HFFc6 (cell line): ENCODE measurements at places on chromosomes 6 and 20. TPM values are rescaled to one million over a fixed set of nuclear protein-coding genes. Genes with fewer than 3 reads are reported as not detected.
A peak's percentile ranks its signal among the peaks of the same experiment; 100 is the strongest.

HLA-DOA gene
- not detected in 2 replicates for total RNA-seq

DNA sequence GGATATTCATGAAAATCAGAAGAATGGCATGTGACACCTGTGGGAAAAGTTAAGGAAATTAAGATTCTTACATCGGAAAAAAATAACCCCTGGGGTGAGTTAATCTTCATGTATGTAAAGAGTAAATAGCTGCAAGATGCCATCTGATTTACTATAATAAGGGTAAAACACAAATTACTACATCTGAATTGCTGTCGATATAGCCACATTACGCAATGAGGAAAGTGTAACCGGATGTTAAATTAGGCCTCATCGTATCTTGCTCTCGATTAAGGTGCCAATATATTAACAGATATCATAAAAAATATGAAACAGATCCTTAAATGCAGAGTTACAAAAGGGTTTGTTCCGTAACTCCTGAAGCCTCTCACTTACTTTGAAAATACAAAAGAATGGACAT is 87.4 kb upstream of the ID4 start:
- H3K36me3 ChIP-seq, result no peaks in the 10 kb centered on the region; the same call in 1 of the 2 replicates
- H3K27me3 ChIP-seq, result no peaks in the 10 kb centered on the region
- H3K27ac ChIP-seq, result no peak overlapping the region
- H3K4me3 ChIP-seq, result no peak overlapping the region

BACH2 gene
- 0.29 TPM in 1 of 3 replicates, not detected in the others for total RNA-seq

C6orf141 gene
- not detected in 3 replicates for total RNA-seq

DNA sequence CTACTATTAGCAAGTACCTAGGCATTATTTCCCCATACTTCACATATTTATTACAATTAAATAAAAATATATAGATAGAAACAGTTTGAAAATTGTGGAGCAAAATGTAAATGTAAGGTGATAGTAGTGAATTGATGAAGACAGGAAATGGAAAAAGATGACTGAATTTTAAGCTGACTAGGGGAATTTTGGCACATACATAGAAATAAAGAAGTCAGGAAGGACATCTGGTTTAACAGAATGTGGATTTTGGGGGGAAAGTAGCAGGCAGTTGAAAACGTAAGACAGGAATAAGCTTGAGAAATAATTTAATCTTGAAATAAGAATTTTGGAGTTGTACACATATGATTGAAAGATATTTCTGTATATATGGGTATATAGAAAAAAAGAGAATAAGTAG is 701.7 kb upstream of the CITED2 start:
- H3K4me1 ChIP-seq, result peaks cover 90% of the 10 kb centered on the region
- no peak for DNase-seq
- no peaks in the 10 kb centered on the region for H3K27me3 ChIP-seq
- peak overlapping the region; percentile 30; the same call in 1 of the 2 replicates for H3K27ac ChIP-seq

BPIFB1 gene
- total RNA-seq, result not detected in 3 replicates

DNA sequence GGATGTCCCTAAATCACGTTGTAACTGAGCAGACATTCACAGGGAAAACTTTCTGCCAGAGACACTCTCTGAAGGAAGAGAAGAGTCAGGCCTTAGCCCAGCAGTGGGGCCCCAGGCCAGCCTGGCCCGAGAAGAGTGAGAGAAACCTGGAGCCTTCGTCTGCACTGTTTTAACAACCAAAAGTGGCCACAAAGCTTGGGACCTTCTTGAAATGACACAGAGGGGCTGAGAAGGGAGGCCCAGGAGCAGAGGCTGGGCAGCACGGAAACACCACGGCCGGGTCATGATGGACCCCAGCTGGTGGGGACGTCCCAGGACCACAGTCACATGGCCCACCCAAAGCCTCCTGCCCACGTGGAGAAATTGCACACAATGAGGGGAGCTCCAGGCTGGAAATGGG is 126.8 kb upstream of the THBS2 start:
- H3K4me1 ChIP-seq, result no peaks in the 10 kb centered on the region
- peaks cover 2% of the 10 kb centered on the region; the same call in 1 of the 2 replicates for H3K27me3 ChIP-seq
- no peak for DNase-seq
- no peak overlapping the region for H3K4me3 ChIP-seq
- no peak overlapping the region for H3K27ac ChIP-seq

GRCh38 chr6:115271434-115271833 is 789.3 kb downstream of the FRK start:
- H3K27me3 ChIP-seq, result no peaks in the 10 kb centered on the region
- H3K27ac ChIP-seq, result no peak overlapping the region
- no peak overlapping the region for H3K4me3 ChIP-seq
- DNase-seq, result no peak
- no peaks in the 10 kb centered on the region for H3K4me1 ChIP-seq

DNA sequence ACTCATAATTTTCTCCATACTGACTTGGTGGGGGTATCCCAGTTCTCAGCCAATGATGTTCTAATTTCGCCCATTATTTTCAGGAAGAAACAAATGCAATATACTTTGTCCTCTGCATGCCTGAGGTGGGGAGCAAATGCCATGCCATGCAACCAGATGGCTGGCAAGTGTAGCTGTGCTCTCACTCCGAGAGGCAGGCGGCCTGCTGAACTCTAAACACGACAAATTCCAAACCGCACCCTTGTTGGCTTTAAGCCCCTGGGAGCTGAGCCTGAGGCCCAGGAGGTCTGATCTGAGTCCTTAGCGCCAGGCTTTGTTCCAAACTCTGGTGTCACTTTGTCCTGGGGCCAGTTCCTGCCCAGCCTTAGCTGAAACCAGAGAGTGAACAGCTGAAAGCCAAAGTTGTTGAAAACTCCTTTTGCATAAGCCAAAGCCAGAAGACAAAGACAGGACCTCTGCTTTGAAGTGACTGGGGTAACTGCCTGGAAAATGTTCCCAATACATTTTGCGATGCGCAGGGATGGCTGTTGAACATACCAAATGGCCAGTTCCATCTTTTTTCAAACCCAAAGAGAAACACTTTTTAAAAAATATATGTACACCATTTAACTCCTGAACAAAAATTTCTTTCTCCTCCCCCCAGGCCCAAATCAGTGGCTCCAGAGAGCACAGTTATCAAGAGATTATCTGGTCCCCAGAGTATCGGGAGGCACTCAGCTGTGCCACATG is 46.2 kb downstream of the TTI1 start:
- H3K27ac ChIP-seq, result no peak overlapping the region
- no peaks in the 10 kb centered on the region for H3K27me3 ChIP-seq
- H3K4me1 ChIP-seq, result peaks cover 22% of the 10 kb centered on the region

- peaks cover 18% of the 10 kb centered on the region; the same call in 1 of the 2 replicates for H3K36me3 ChIP-seq
- peaks cover 5% of the 10 kb centered on the region; the same call in 1 of the 2 replicates for H3K4me1 ChIP-seq
- DNase-seq, result no peak
- H3K27me3 ChIP-seq, result no peaks in the 10 kb centered on the region; the same call in 1 of the 2 replicates
These were observed 20.7 kb downstream of the PRPF6 start for GRCh38 chr20:64001607-64002011.

DNA sequence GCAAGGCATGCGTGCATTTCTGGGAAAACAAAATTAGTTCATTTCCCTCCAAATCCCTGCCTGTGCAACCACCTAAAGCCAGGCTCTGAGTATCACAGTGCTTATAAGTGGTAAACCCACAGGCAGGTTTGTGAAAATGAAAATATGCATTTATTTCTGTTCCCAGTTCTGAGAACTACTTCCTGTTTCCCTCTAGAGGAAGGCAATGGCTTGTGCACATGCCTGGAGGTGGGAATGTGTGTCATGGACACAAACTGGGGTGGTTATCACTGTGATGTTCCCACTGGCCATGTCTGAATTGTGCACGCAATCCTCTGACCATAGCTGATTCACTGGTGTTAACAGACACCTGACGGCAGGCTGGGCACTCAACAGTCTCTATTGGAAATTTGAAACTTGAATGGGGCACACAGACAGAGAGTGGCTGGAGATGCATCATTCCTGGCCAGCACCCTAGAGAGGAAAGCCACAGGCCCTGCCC is 26.3 kb downstream of the FAM110A start:
- no peak overlapping the region for H3K27ac ChIP-seq
- H3K27me3 ChIP-seq, result peaks cover 4% of the 10 kb centered on the region
- H3K36me3 ChIP-seq, result no peaks in the 10 kb centered on the region
- DNase-seq, result no peak
- H3K4me3 ChIP-seq, result no peak overlapping the region

CD24 gene
- 0.19 to 0.67 TPM (median 0.37 TPM) in 3 replicates for total RNA-seq

DNA sequence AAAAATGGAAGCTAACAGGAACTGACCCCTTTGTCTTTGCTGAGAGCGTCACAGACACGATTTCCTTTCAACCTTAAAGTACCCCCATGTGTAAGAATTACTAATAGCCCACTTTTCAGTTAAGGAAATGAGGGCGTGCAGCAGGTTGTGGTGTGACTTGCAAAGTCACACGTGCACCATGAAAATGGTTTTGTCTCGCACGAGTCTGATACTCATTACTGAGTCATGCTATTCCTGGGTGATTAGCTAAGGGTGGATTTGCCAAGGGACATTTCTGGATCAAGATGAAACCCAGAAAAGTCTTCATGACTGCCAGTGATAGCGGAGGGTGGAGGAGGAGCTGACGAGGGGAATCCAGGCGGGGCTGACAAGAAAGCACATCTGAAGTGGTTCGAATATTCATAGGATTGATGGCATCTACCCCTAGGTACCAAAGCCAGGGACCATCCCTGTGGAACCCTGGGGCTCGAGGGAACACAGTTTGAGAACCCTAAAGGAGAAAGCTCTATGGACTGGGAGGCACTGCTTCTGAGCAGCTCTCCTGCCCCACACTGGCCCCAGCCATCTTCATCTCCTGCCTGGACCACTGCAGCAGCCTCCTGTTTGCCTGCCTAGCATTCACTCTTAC is 12.1 kb upstream of the NFATC2 start:
- H3K27ac ChIP-seq, result peak overlapping the region; percentile 79
- peaks cover 12% of the 10 kb centered on the region for H3K36me3 ChIP-seq
- peak overlapping the region; percentile 54 for H3K4me3 ChIP-seq
- peaks cover 28% of the 10 kb centered on the region for H3K4me1 ChIP-seq
- DNase-seq, result peak; percentile 89

GRCh38 chr6:111958534-111958933 is 85.3 kb upstream of the FYN start:
- no peaks in the 10 kb centered on the region for H3K36me3 ChIP-seq
- no peak overlapping the region for H3K27ac ChIP-seq
- H3K27me3 ChIP-seq, result peaks cover 5% of the 10 kb centered on the region
- DNase-seq, result no peak
- H3K4me1 ChIP-seq, result peaks cover 9% of the 10 kb centered on the region

SYNDIG1 gene
- 0.24 to 0.27 TPM in 2 of 3 replicates, not detected in the other for total RNA-seq

GRCh38 chr20:48826883-48827771 is 672 bp downstream of the PREX1 start:
- H3K4me3 ChIP-seq, result peak overlapping the region; percentile 87
- no peak overlapping the region for H3K27ac ChIP-seq
- no peaks in the 10 kb centered on the region for H3K36me3 ChIP-seq
- peaks cover 59% of the 10 kb centered on the region for H3K4me1 ChIP-seq
- peaks cover 9% of the 10 kb centered on the region for H3K27me3 ChIP-seq

DNA sequence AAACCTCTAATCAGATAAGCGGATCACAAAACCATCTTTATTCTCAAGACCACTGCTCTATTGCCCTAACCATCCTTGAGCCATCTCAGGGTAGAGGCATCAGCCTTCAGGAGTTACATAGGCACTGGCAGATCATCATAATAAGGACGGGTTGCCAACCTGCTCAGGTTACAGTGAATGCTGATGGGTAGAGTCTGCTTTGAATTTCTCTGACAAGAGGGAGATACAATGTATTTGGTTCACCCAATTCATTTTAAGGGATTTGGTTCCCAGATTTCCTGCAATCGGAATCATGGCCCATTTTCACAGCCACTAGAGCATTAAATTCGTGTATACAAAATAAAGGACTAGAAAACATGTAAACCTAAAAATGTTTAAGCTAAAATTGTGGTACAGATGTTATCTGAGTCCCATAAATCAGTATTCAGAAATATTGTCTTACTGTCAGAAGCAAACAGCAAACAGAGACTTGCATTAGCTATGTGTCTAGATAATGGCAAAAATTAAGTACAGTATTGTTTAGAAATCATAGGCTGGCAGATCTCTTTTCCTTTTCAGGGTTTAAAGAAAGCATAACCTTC is 41.9 kb upstream of the TMEM170B start:
- no peak overlapping the region for H3K27ac ChIP-seq
- no peak overlapping the region for H3K4me3 ChIP-seq
- H3K27me3 ChIP-seq, result no peaks in the 10 kb centered on the region; the same call in 1 of the 2 replicates

- H3K27ac ChIP-seq, result no peak overlapping the region
- H3K36me3 ChIP-seq, result no peaks in the 10 kb centered on the region
- H3K4me1 ChIP-seq, result no peaks in the 10 kb centered on the region
- no peaks in the 10 kb centered on the region; the same call in 1 of the 2 replicates for H3K27me3 ChIP-seq
- DNase-seq, result no peak
These were observed 102.3 kb upstream of the IMPG1 start for GRCh38 chr6:76174722-76175121.

GRCh38 chr6:167541544-167541943 is 216.7 kb downstream of the TTLL2 start:
- DNase-seq, result no peak
- peaks cover 2% of the 10 kb centered on the region; the same call in 1 of the 2 replicates for H3K27me3 ChIP-seq
- peaks cover 8% of the 10 kb centered on the region; the same call in 1 of the 2 replicates for H3K36me3 ChIP-seq

DNA sequence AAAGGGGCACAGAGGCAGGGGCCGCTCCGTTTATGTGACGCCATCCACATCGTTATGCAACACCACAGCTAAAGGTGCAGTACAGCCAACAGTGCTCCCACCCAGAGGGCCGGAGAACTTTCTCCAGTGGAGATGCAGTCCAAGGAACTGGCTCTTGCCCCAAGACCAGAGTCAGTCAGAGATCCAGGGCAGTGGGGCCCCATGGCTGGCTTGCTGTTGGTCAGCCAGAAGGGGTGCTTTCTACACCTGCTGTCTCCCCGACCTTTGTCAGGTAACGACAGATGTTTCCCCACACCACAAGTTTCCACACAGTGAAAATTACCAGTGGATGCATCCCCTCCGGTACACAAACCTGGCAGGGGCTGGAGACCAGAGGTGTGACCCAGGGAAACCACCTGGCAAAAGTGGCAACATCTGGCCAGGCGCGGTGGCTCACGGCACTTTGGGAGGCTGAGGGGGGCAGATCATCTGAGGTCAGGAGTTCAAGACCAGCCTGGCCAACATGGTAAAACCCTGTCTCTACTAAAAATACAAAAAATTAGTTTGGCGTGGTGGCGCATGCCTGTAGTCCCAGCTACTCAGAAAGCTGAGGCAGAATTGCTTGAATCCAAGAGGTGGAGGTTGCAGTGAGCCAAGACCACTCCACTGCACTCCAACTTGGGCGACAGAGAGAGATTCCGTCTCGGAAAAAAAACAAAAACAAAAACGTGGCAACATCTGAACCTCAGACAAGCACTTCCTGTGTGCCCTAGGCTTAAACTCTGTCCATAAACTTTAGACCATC is 34.9 kb downstream of the UBE2V1 start:
- peaks cover 18% of the 10 kb centered on the region for H3K36me3 ChIP-seq
- peaks cover 6% of the 10 kb centered on the region for H3K4me1 ChIP-seq
- no peak overlapping the region for H3K27ac ChIP-seq
- DNase-seq, result no peak

- no peak overlapping the region for H3K27ac ChIP-seq
- H3K27me3 ChIP-seq, result no peaks in the 10 kb centered on the region; the same call in none of the 2 replicates
- H3K4me3 ChIP-seq, result no peak overlapping the region
- DNase-seq, result no peak
- H3K4me1 ChIP-seq, result peaks cover 8% of the 10 kb centered on the region; the same call in 1 of the 2 replicates
These were observed 35.7 kb downstream of the MGME1 start for GRCh38 chr20:18004384-18005031.
